ENCODE measurements at places on chromosomes 3 and 15.

GRCh38 chr3:149673393-149673792 is 15.6 kb upstream of the WWTR1 start:
- no peak for DNase-seq

DNA sequence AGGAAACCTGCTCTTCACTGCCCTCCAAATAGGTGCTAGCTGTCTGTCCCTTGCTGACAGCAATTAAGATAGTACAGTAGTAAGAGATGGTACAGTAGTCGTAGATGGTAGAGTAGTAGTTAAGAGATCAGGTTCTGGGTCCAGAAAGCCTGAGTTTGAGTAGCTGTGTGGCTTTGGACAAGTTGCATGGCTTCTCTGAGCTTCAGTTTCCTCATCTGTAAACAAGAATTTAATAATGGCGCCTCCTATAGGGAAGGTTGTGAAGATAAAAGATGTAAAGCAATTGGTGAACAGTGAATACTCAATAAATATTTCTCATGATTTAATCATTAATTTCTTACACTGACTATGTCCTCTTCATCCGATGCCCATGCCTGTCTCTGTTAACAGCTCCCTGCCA is 86.9 kb upstream of the BCL6 start:
- no peak for DNase-seq

DNA sequence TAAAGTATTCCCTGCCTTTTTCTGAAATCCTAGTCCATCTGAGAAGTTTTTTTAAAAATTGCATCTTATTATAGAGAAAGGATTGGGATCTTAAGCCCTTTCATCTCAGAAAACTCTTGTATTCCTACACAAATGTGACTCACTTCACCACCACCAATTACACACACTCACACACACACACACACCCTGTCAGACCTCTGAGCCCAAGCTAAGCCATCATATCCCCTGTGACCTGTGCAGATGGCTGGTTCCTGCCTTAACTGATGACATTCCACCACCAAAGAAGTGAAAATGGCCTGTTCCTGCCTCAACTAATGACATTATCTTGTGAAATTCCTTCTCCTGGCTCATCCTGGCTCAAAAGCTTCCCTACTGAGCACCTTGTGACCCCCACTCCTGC is 1181.9 kb downstream of the ROBO2 start:
- DNase-seq: no peak

- no peak for DNase-seq
Observed at GRCh38 chr15:83404121-83404520, 43.0 kb upstream of the SH3GL3 start.

GRCh38 chr3:15292765-15293522 is 39.4 kb downstream of the SH3BP5 start:
- no peak for DNase-seq

- DNase-seq: no peak
Observed at GRCh38 chr3:169311860-169312259, 351.7 kb downstream of the MECOM start.

DNA sequence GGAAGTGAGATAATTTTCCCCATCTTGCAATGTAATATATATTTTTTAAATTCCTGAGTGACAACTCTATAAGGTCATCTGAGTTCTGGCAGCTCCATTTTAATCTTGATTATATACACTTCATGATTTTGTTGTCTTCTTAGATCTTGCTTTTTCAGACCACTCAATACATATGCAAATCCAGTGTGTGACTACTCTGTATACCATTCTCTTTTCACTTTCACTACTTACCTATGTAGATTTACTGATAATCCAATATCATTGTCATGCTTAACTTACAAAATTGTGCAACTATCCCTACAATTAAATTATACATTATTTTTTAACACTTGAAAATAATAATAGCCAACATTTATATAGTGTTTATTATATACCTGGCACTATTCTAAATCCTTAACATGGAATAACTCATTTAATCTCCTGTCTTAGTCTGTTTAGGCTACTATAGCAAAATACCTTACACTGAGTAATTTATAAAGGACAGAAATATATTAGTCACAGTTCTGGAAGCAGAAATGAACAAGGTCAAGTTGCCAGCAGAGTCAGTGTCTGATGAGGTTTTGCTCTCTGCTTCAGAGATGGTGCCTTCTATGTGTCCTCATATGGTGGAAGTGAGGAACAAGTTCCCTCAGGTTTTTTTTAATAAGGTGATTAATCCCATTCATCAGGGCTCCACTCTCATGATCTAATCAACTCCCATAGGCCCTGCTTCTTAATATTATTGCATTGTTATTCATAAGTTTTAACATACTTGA is 338.5 kb downstream of the TUSC7 start:
- DNase-seq: no peak

DNA sequence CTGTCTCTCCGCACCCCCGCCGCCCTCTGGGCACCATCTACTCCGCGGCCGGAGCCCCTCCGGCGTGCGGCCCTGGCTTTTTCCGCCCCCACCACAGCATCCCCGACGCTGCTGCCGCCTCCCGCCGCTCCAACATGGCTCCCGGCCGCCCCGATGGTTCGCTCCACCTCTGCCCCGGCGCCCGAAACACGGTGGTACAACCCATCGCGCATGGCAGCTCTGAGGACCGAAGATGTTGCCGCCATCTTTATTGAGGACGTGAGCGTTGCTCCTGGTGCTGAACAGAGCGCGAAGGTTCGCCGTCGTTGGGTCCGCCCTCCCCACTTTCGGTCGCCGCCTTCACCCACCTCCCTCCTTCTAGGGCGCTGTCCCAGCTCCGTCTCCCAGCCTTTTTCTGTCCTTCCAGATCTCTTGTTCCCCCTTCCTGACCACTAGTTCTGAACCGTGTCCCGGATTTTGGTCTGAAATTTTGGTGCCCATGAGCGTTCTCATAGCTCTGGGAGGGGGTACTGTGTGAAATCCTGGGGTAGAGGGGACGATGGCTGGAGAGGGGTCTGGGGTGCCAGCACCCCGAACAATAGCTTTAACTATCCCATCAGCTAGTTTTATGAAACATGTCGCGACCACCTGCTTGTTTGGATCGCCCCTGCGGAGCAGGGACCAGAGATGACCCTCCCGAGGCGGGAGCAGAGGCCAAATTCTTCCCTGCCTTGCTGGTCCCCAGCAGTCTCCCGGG is at the start of gene CELSR3:
TSS of gene CELSR3 (minus strand) at position 134 of the 736 bp plus-strand sequence. CDS start 252 bp downstream, outside the sequence.
- peak; percentile 18 for DNase-seq

DNA sequence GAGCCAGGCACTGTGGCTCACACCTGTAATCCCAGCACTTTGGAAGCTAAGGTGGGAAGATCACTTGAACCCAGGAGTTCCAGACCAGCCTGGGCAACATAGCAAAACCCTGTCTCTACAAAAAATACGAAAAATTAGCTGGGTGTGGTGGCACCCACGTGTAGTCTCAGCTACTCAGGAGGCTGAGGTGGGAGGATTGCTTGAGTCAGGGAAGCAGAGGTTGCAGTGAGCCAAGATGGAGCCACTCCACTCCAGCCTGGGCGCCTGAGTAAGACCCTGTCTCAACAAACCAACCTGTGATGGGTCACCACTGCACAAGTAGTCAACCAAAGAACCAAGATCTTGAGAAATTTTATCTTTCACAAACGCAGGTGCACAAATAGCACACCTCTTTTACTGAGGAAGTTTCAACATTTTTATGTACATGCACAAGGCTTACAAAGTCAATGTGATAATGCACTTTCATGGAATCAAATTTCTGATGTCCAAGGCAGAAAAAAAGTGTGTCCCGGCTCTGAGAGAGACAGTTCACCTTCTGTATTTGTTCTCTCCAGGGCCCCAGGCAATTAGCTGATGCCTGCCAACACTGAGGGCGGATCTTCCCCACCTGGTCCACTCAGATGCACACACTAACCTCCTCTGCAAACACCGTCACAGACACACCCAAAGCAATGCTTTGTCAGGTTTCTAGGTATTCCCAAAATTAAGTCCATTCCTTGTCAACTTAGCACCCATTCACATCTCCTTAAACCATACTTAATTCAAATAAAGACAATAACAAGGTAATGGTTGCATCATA is 12.4 kb downstream of the ACAA1 start:
- DNase-seq: no peak

DNA sequence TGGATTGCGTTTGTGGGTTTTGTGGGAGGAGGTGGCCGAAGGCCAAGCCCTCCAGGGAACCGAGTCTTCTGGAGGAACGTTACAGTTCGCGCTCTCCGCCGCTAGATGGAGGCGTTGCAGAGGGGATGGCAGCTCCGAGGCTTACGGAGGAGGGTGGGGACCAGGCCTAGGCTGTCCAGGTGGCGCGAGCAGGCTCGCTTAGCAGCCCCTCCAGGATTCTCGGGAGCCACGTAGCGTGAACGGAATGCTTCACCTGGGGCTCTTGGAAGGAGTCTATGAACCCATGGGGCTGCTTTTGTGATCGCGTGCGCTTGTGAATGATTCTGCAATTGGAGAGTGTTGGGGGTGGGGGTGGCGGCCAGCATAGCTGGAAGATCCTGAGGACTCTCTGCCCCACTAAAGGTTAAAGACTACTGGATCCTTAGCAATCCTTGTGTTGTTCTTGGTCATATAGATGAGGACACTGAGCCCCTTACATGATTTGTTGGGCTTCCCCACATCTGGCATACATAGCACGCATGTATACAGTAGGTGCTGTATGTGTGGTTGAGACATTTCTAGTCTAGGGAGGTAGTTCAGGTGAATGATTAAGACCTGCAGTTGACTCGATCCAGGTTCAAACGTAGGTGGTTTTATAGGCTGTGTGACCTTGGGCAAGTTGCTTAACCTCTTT is 25.7 kb downstream of the FAM3D start:
- peak; percentile 9 for DNase-seq

- no peak for DNase-seq
Observed at GRCh38 chr15:78212546-78213424, 21.6 kb downstream of the ACSBG1 start.

DNA sequence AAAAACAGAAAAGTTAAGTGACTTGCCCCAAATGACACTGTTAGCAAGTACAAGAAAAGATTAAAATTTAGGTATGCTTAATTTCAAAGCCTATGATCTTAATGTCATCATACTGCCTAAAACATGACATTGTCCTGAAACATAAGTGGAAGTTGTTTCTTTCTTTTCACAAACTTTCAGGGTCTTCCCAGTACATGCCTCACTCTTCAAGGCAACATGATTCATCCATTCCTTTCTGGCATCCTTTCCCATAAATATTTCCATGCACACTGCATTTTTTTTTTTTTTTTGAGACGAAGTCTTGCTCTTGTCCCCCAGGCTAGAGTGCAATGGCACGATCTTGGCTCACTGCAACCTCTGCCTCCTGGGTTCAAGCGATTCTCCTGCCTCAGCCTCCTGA is 42.5 kb upstream of the KPNA4 start:
- no peak for DNase-seq
